ENCODE measurements at places on chromosomes 11 and 22. TPM values are rescaled to one million over a fixed set of nuclear protein-coding genes. Genes with fewer than 3 reads are reported as not detected.

DNA sequence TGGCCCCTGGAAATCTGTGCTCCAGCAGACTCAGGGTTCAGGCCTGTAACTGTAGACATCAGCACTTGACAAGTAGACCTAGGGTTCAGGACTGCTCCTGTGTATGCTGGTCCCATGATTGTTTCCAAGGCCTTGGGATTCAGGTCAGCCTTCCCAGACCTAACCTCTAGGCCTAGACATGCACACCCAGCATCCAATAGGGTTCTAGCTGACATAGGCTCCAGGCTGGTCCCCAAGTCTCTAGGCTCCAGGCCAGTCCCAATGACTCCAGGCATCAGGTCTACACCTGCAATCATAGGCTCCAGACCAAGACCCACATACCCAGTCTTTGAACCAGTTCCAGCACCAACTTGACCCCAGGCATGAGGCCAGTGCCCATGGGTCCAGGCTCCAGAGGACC lies 166.2 kb upstream of the GRIA4 start:
- no peak for DNase-seq

DNA sequence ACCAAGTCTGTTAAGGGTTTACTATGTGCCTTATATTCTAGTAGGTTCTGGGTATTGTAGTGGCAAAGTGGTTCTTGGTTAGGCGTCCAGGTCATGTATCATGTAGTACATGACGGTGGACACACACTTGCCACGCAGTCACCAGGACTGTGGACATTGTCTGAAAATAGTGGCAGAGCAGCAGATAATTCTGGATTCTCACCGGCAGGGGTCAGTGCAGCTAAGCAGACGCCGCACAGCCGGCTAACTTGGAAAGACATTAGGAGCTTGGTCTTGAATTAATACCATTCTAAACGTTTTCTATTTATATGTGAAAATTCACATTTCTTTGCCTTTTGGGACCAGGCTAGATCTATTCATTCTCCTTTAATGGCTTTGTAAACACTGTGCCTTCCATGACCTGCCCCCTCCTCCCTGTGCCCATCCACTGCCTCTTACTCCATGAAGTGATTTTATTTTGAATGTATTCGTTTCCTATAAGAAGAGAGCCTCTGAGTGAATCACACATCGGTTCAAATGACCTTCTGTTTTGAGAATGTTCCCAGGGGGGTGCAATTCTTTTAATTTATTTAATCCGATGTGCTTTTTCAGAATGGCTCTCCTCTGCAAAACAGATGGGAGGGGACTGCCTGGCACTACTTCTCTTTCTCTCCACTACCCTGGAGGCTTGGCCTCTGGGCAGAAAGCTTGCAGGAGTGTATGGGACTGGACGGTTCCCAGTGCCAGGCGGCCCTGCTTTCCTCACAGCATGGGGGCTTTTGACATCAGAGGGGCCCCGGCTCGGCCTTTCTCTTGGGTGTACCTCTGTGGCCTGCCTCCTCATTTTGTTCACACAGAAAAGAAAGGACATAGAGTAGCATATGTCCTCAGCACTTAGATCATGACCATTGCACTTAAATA lies 378.0 kb downstream of the NTM start:
- peak; percentile 67 for DNase-seq

GRCh38 chr11:123601136-123601535 lies 53.3 kb downstream of the SCN3B start:
- no peak for DNase-seq

DNA sequence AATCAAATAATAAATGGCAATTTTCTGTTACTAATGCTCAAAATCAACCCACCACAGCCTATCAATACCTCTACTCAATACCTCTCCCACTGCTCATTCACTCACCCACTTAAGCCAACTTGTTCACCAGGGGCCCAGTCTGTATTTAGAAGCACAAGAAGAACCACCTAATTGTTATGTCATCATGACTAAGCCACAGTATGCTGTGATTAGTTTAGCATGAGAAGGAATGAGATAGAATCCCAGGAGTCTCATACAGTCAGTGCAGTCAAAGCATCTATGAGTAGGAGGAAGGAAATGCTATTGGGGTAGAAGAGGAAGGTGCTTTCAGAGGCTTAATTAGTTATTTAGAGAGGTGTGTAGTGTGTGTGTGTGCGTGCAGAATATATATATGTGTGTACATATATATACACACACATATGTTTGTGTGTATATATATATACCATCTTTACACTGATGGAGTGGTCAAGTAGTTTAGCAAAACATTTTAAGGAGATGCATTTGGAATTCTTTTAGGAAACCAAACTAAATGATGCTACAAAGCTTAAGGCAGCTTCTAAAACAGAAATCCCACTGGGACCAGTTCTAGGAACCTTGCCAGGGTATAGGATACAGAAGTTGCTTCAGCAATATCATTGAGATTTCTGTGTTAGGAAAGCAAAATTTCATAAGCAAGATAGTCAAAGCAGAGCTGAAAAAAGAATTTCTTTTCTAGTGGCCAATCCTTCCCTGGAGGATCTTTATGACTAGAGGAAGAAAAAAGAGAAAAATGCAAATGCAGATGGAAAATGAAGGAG lies 27.5 kb downstream of the KCNA4 start:
- no peak for DNase-seq

GRCh38 chr22:50285568-50286229 lies 15.5 kb upstream of the MAPK11 start:
- no peak for DNase-seq

GRCh38 chr11:98512938-98513337 lies 507.8 kb upstream of the CNTN5 start:
- DNase-seq, result no peak

- DNase-seq, result peak; percentile 25
These were observed 38.8 kb downstream of the PTPRJ start for GRCh38 chr11:48019217-48019584.

DNA sequence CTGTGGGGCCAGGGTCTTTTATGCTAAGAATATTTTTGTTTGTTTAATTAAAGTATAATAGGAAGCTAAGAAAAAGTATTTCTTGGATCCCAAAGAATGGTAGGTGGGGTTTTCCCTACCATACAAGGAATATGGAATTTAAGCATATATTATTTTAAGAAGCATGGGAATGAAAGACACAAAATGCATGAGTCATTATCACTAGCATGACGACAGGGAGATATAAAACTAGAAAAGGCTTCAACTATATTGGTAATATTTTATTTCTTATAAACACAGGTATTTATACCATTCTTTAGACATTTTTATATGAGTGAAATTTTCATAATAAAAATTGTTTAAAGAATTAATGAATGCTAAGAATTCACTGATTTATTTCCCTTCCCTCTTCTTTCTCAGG lies 39.3 kb upstream of the SOX6 start:
- no peak for DNase-seq

DNA sequence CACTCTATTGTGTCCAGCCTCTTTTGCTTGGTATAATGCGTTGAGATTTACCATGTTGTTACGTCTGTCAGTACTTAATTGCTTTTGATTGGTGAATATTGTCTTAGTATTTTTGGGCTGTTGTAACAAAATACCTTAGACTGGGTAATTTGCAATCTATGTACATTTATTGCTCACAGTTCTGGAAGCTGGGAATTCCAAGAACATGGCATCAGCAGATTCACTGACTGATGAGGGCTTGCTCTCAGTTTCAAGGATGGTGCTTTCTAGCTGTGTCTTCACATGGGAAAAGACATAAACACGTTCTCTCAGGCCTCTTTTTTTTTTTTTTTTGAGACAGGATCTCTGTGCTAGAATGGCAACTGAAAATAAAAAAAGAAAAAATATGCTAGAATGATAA lies 46.7 kb upstream of the INCENP start:
- no peak for DNase-seq

DNA sequence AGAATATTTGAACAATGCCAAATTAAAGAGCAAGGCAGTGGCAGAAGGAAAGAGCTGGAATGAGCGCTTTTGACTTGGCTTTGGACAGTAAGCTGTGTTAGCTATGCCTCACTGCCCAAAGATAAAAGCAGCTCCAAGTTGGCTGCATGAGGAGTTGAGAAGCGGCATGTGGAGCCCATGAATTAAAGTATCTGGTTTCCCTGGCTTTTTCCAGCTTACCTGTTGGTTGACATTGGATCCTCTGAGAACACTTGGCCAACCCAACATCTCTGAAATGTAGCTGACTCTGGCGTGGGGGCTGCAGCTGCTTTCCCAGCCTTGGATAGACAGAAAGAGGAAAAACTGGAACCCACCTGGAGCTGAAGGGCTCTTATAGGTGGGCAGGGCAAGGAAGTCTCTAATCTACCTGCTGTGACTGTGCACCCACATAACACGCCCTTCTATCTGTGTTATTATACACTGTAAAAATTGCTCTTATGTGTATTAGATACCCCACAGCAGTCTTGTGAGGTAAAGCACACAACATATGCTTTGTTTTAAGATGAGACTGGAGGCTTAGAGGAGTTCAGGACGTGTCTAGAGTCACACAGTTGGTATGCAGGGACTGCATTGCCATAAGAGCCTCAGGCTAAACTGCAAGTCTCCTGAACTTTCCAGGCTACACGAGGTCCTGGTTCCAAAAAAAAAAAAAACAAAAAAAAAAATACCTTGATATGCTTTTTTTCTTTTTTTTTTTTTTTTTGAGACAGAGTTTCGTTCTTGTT lies 5.8 kb downstream of the UBASH3B start:
- DNase-seq, result no peak

DNA sequence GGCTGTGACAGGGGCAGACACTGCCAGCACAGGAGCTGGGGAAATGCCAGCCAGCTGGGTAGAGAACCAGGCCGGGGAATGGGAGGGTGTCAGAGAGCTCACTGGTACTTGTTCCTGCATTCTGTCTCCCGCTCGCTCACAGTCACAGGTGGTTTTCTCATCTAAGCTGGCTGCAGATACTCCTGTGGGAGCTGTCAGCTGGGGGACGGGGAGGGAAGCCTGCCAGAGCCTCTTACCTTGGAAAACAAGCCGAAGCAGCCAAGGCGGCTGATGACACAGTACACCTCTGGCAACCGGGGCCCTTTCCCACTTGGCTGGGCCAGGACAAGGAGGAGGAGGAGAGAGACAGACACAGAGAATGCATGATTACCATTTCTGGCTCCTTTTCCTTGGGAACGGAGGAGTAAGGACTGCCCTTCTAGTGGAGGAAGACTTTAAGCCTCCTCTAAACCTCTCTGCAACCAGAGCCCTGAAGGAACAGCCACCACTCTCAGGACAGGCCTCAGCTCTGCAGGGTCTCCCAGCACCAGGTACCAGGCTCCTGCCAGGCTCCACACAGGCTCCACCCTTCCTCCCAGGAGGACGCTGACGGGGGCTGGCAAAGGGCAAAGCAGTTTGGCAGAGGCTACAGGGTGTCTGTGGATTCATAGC lies 25.1 kb downstream of the RPL27A start:
- DNase-seq, result no peak

- no peak for DNase-seq
These were observed 102.8 kb upstream of the AKIP1 start for GRCh38 chr11:8808226-8808585.

DNA sequence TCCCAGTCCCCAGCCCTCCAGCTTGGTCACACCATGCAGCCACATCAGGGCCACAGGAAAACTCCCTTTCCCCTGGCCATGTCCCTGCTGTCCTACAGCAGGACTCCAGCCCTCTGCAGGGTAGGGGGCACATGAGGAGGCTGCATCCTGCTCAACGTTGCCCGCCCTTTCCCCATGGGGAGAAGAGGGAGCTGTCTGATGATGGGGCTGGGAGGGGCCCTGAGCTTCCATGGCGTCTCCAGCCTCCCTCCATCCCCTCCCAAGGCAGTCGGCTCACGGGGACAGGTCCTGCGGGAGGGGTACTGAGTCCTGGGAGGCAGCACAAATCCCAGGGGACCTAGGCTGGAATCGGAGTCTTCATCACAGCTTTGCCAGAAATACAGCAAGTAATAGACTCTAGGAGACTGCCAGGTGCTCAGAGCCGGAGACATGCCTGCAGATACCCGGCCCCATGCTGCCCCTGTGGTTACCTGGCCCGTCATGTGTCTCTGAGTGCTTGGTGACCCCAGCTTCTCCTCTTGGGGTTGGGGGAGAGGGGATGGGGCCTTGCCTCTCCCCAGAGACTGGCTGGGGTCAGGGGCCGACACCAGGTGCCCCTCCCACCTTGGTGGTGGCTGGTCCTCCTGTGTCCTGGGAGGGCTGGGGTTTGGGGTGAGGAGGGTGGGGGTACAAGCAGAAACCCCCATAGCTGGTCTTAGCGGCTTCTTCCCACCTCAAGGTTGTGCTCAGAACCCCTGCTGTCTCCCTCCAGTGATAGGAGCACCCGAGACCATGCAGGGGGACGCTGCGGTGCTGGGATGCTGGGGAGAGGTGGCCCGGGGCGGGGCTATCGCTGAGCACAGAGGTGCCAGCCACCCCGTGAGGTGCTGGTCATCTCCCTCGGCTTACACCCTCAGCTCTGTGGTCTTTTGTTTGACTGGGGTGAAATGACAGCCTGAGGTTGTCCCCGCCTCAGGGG lies 2.3 kb downstream of the MRGPRE start:
- DNase-seq, result peak; percentile 20

DNA sequence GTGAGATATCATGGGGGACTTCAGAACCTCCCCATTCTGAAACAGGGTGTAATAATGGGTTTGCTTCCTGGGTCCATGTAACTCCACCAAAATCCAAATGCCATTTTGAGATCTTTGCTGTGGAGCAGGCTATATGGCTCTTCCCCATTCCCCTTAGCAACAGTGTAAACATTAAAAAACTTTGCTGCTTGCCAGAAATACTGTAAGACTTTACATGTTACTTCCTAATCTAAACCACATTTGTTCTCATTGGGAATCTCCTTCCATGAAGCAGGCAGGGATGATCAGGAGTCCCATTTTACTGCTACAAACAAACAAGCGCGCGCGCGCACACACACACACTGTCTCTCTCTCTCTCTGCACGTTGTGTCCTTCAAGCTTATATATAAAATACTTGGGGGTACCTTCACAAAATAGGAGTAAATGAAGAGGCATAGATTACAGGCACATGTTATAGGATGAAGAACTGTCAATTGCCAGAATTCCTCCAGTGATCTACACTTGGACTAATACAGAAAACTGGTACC lies 86.5 kb downstream of the ANO3 start:
- DNase-seq, result no peak

DNA sequence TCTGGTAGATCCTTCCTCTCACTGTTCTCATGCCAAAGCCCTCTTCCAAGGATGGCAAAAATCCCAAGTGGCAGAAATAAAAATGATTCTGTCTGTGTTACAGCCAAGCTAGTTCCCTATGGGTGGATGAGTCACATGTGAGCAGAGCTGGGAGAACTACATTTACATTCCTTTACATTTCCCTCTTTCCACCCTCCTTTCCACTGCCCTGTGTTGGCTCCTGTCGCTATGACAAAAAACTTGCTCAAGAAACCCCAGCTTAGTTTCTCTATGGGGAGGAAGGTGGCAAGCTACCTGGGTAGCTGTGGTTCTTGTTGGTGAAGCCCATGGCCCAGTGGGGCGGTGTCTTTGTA lies 10.2 kb upstream of the DDB2 start:
- no peak for DNase-seq

- DNase-seq, result no peak
These were observed 22.4 kb downstream of the SNAP29 start for GRCh38 chr22:20881231-20881630.

- peak; percentile 79 for DNase-seq
These were observed 16.6 kb downstream of the RTN4RL2 start for GRCh38 chr11:57476757-57477506.

The MUC2 gene
- polyA plus RNA-seq, result not detected

The NLRP6 gene
- polyA plus RNA-seq, result not detected

The MAJIN gene
- polyA plus RNA-seq, result not detected

The POGLUT3 gene
- polyA plus RNA-seq, result 32.3 TPM

The BARX2 gene
- polyA plus RNA-seq, result not detected

The CLDN5 gene
- polyA plus RNA-seq, result not detected

The APOBEC3B gene
- not detected for polyA plus RNA-seq

The ACTN3 gene
- 0.03 TPM for polyA plus RNA-seq

The APLP2 gene
- 408 TPM for polyA plus RNA-seq

The C11orf87 gene
- polyA plus RNA-seq, result 0.49 TPM

The MS4A2 gene
- polyA plus RNA-seq, result not detected

The AQP11 gene
- polyA plus RNA-seq, result 1.9 TPM

The C22orf15 gene
- polyA plus RNA-seq, result 2.5 TPM

The PATE4 gene
- not detected for polyA plus RNA-seq

The DDX17 gene
- 111 TPM for polyA plus RNA-seq
